Heart right ventricle (tissue), 16 donors: ENCODE measurements at places on chromosomes 5 and 9. TPM values are rescaled to one million over a fixed set of nuclear protein-coding genes. Genes with fewer than 3 reads are reported as not detected.

DNA sequence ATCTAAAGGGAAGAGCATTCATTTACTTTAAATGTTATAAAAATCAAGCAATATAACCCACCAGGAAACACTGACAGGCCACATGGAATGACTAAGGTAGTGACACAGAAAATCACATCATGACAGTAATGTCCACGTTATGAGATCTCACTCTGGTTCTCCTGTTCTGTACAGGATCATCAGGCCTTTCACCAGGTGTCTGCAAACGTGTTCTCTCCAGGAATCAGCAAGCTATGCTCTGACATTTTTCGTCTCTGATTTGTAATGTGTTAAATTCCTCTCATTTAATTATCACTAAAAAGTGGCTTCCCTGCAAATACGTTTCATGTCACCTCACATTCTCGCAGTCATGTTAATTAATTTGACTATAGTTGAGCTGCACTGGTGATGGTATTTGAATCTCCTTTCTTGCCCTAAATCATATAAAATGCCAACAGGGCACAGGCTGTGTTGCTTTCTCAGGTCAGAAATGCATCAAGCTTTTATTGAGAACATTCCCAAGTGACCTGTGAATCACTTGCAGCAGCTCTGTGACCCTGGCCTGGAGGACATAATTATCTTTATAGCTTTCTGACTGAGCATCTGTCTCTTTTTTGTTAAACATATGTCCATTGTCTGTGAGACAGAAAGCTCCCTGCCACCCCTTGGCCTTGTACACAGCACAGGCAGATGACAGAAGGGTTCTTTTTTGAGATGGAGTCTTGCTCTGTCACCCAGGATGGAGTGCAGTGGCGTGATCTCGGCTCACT, 196.2 kb downstream of the DIRAS2 start:
- no peak for DNase-seq

DNA sequence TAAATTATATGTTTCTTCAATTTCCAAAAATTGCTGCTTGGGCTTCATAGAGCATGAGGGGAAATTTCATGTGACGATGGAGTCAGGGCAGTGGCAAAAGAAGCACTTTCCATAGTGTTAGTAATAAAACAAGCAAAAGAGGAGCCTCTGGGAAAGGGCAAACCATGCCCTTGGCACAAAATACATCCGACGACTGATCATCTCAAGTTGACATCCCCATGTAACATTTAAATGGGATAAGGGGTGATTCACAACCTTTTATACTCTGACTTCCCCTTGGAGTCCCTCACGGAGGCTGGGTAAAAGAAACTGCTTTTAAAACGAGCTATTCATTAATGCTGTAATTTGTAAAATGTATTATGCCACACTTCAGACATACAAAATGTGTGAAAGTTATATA, 161.4 kb upstream of the DMRT1 start:
- no peak for DNase-seq

DNA sequence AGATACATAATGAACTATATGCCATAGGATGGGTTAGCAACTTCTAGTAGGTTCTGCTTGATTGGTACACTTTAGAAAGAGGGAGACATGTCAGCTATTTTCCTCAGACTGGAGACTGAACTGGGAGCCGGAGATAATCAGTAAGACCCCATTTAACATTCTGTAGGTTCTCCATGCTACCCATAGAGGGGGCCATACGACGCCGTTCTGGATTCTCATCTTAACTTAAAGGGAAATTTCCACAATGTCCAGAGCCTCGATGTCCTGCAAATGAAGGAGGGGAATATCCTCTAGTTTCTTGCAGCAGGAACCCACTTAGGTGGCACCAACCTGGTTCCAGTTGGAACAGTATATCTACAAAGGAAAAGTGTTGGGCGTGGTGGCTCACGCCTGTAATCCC, 22.3 kb upstream of the NPM1 start:
- no peak for DNase-seq

The ANKRD31 gene
- total RNA-seq: 0.05 TPM
